Pancreas (tissue), 10 donors: ENCODE measurements at places on chromosomes 3 and 15. TPM values are rescaled to one million over a fixed set of nuclear protein-coding genes. Genes with fewer than 3 reads are reported as not detected.

GRCh38 chr3:168989396-168989795, 674.1 kb downstream of the MECOM start:
- DNase-seq: no peak

POC1A gene
- 0.80 TPM for polyA plus RNA-seq

PBRM1 gene
- polyA plus RNA-seq: 7.4 TPM

GHRL gene
- polyA plus RNA-seq: 22.0 TPM

USP8 gene
- polyA plus RNA-seq: 11.1 TPM

IL17RE gene
- 15.6 TPM for polyA plus RNA-seq

SCN11A gene
- polyA plus RNA-seq: 0.09 TPM

DNA sequence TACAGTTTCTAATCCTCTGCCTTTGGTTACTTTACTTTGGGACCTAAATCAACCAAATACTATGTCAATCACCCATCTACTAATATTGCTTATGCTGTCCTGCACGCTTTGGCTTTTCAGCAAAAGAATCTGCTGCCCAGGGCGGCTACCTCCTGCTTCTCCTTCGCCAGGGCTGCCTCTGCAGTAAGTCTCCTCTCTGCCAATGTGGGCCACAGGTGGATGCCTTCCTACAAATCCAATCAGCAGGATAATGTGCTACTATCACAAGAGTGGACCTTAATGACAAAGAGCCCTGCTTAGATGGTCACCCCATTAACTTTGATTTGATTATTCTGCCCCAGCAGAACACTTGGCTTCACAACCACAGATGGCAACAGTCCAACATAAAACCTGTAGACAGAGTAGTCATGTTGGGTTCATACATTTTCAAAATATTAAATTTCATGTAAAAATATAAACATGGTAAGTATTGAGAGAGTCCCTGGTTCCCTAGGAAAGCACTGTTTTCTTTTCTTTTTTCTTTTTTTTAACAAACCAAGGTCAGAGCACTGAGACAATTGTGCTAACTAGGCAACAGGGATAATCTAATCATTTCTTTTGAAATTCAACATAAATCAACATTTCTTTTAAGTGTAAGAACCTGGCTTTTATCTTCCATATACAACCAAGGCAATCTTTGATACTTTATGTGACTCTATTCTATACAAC, 298.3 kb downstream of the ZBTB20 start:
- DNase-seq: peak; percentile 32

GRCh38 chr3:36648241-36649034, 115.9 kb downstream of the DCLK3 start:
- no peak for DNase-seq

DNA sequence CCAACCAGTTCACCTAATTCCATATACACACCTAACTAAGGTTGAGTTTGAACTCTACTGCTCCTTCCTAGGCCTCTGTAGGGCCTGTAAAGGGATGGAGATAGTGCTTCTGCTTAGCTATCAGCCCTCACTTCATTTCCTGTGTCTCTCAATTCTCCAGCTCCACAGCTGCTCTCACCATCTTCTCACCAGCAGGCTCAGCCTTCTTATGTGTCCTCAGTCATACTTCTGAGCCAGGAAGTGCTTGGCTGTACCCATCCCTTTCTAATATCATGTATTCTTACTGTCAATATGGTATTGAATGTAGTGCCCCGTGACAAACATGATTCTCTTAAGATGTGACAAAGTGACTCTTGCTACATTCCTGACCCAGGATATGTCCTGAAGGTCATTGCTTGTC, 116.9 kb downstream of the SLC9A9 start:
- no peak for DNase-seq

- no peak for DNase-seq
These were observed 419.8 kb upstream of the WNT5A start for GRCh38 chr3:55906896-55907295.

GRCh38 chr3:71983694-71984093, 198.7 kb upstream of the PROK2 start:
- DNase-seq: no peak

GRCh38 chr15:91927585-91927984, 74.1 kb downstream of the SLCO3A1 start:
- DNase-seq: no peak

- no peak for DNase-seq
These were observed 391.4 kb downstream of the KCNH8 start for GRCh38 chr3:19539518-19540392.

DNA sequence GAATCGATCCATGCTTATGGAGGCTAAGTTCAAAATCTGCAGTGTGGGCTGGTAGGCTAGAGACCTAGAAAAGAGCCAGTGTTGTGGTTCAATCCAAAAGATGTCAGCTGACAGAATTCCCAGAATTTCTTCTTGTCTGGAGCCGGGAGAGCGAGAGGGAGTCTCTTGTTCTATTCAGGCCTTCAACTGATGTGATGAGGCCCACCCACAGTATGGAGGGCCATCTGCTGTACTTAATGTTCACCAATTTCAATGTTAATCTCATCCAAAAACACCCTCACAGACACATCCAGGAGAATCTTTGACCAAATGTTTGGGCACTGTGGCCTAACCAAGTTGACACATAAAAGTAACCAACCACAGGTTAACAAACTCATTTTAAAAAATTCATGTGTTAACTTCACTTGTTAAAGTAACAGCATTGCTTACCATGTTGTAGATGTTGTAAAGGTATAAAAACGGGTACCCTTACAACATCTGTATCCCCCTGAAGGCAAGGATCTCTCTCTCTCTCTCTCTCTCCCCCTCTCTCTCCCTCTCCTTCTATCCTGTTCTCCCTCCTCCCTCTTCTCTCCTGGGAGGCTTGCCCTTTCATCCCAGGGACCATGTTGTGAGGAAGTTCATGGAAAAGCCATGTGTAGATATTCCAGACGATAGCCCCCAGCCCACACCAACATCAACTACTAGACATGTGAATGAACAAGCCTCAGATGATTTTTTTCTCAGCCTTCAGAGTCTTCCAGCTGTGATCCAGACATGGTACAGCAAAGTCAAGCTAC, 66.4 kb upstream of the CHD2 start:
- DNase-seq: no peak

GRCh38 chr3:135917076-135917475, 48.5 kb upstream of the PPP2R3A start:
- no peak for DNase-seq

GRCh38 chr3:39808467-39809180, 785 bp upstream of the MYRIP start:
- peak; percentile 66 for DNase-seq

GRCh38 chr3:94172695-94173310, 109.9 kb downstream of the NSUN3 start:
- no peak for DNase-seq

SCG3 gene
- polyA plus RNA-seq: 16.2 TPM

DNA sequence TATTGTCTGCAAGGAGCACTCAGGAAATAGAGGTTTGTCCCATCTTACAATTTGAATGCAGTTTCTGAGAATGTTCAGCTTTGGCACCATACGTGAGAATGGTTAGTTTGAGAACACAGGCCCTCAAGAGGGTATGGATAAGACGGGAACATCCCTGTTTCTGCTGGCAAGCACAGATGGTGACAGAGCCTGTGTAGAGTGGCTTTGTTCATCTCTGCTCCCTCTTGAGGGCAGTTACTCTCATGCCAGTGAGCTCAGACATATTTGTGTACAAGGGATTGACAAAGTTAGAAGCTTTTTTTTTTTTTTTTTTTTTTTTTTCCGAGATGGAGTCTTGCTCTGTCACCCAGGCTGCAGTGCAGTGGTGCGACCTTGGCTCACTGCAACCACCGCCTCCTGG, 71.5 kb upstream of the FILIP1L start:
- DNase-seq: no peak

DNA sequence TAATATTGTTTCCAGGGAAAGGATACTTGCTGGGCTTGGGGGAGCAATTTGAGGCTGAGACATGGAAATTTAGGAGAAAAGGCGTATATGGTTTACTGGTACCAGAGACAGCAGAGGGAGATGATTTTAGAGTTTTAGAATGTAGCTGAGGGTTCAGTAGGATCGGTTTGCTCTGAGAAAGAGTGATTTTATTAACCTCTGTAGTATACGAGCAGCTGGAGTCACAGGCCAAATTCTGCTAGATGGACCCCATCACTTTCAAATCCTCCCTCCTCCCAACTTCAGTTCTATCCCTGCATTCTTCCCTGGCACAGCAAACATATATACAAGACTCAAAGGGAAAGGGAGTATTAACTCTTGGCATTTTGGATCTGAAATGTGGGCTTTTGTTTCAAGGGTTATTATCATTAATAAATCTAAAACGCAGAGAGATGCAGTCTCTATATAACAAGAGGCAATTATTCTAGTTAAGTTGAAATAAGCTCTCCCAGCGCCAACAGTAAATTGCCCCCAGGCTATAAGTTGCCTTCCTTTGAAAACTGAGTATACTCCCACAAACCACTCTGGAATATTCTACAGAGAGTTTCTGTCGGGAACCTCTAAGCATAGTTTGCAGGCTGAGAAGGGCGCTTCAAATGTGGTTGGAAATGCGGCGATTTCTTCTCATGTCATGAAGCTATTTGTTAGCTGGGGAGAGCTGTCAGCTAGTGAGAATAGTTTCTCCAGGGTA, 5.4 kb downstream of the CRABP1 start:
- DNase-seq: no peak

GRCh38 chr15:92075764-92076163, 222.3 kb downstream of the SLCO3A1 start:
- no peak for DNase-seq

DNA sequence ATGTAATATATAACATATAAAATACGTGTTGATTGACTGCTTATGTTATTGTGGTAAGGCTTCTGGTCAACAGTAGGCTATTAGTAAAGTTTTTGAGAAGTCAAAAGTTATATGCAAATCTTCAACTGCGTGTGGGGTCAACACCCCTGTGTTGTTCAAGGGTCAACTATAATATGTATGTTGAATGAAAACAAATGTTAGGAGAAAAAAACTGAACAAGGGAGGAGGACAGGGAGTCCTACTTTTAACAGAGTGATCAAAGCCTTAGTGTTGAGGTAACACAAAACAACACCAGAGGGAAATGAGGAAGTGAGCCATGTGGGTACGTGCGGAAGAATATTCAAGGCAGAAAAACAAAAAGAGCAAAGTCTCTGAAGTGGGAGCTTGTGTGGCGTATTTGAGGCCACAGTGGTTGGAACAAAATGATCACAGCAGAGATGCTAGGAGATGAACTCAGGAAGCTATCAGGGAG, 62.5 kb downstream of the SFMBT1 start:
- DNase-seq: no peak

GRCh38 chr3:100548053-100548452, 55.6 kb downstream of the TMEM45A start:
- DNase-seq: no peak

GRCh38 chr15:68614286-68615035, 35.7 kb downstream of the CORO2B start:
- no peak for DNase-seq

UBA3 gene
- 28.0 TPM for polyA plus RNA-seq

GRCh38 chr15:38853608-38854007, 289.0 kb upstream of the RASGRP1 start:
- no peak for DNase-seq

C3orf85 gene
- polyA plus RNA-seq: not detected

SCAANT1 gene
- not detected for polyA plus RNA-seq

GRCh38 chr15:76439542-76439941, 103.0 kb downstream of the ISL2 start:
- DNase-seq: no peak

GRCh38 chr3:151625086-151625485, 108.6 kb upstream of the AADACL2 start:
- DNase-seq: no peak

DNA sequence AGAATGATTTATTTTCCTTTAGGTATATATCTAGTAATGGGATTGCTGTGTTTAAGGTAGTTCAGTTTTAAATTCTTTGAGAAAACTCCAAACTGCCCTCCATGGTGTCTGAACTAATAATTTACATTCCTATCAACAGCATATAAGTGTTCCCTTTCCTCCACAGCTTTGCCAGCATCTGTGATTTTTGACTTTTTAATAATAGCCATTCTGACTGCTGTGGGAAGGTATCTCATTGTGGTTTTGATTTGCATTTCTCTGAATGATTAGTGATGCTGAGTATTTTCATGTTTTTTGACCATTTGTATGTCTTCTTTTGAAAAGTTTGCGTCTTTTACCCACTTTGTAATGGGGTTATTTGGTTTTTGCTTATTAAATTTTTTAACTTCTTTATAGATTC, 571.6 kb upstream of the CCDC54 start:
- no peak for DNase-seq

SOX14 gene
- not detected for polyA plus RNA-seq

DNA sequence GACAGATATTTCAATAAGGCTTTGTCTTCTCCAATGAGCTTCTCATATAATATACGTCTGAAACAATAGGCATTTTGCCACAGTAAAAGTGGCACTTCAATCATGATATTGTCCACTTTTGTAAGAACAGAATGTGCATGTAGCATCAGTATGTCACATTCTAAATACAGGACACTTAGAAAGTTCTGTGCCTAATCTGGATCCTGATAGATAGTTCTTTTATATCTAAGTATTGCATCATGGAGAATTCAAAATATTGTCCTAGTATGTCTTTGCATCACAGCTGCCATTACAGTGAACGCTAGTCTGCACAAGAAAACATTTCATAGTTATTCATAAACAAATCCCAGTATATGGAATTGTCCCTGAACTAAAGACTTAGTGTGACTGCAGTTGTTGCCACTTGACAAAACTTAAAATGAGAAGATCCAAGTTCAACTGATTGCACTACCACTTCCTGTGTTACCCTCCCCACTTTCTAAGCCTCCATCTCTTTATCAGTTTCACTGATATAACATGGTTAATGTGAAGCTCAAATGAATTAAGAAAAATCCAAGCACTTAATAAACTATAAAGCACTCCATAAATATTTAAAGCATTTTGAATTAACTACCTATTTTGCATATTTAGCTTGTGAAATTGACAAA, 19.6 kb downstream of the LRRFIP2 start:
- DNase-seq: no peak

DNA sequence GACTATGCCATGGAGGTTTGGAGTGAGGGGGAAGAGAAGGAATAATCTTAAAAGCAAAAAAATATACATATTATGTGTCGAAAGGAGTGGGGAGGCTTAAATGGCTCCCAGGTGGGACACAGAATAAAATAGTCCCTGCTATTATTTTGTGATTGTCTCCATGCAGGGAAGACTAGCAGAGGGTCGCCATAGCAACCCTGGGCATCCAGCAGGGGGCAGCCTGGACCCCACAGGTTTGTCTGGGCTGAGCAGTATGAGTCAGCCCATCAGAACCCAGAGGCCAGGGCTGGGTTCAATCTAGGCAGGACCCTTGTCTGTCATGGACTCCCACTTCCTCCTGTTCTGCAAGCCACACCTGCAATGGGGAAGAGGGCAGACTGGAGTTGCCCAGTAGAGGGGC, 17.6 kb upstream of the LINGO1 start:
- DNase-seq: no peak

- DNase-seq: no peak
These were observed 142.9 kb upstream of the BFSP2 start for GRCh38 chr3:133256787-133257483.

MELTF gene
- polyA plus RNA-seq: 3.0 TPM

DNA sequence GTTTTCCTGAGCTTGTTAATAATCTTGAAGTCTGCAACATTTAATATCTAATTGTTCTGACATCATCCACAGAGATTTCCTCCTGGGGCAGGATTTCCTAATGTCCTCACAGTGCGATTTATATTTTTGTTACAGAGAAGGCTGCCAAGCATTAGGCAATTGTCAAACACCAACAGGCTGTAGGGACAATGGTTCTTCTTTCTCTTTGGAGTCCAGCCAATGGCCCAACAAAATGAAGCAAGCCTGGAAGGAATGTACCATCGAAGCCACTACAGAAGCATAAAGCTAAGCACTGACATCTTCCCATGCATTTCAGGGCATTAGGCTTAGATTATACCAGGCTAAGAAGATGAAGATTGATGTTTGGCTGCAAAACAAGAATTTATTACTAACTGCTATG, 173.0 kb upstream of the FRMD4B start:
- peak; percentile 29 for DNase-seq

MESP2 gene
- polyA plus RNA-seq: not detected

ZNF385D gene
- polyA plus RNA-seq: 1.3 TPM
